ENCODE measurements at places on chromosomes 6 and 20. TPM values are rescaled to one million over a fixed set of nuclear protein-coding genes. Genes with fewer than 3 reads are reported as not detected.

The BPIFB2 gene
- total RNA-seq, result not detected

The CALHM5 gene
- 7.2 TPM for total RNA-seq

The NELFE gene
- total RNA-seq, result 41.6 TPM

The XKR7 gene
- total RNA-seq, result not detected

The TPBG gene
- total RNA-seq, result 15.2 TPM

The CLIC5 gene
- 7.6 TPM for total RNA-seq

The RIPPLY2 gene
- not detected for total RNA-seq

The VIP gene
- 0.32 TPM for total RNA-seq

The AIF1 gene
- 18.1 TPM for total RNA-seq

The POU5F1 gene
- total RNA-seq, result not detected

The ACOT8 gene
- total RNA-seq, result 14.1 TPM

The DPPA5 gene
- not detected for total RNA-seq

The PRSS35 gene
- total RNA-seq, result 1.8 TPM

The RAB44 gene
- total RNA-seq, result 0.42 TPM

The FNDC11 gene
- not detected for total RNA-seq

The HSPA1B gene
- total RNA-seq, result 89.8 TPM

The HAO1 gene
- total RNA-seq, result not detected

The OR2J3 gene
- not detected for total RNA-seq

The CD93 gene
- total RNA-seq, result 88.2 TPM

The PLEKHG1 gene
- total RNA-seq, result 23.0 TPM

The IP6K3 gene
- total RNA-seq, result 0.19 TPM

The ABHD16B gene
- total RNA-seq, result not detected

The NKAIN2 gene
- total RNA-seq, result 0.23 TPM

The TINAG gene
- not detected for total RNA-seq

The MACROD2 gene
- total RNA-seq, result 25.5 TPM

The PAK5 gene
- total RNA-seq, result not detected

The GABRR2 gene
- total RNA-seq, result 1.7 TPM

The SNAP91 gene
- total RNA-seq, result 0.97 TPM

The RREB1 gene
- 28.8 TPM for total RNA-seq

The HTR1B gene
- 9.2 TPM for total RNA-seq

The EMILIN3 gene
- total RNA-seq, result 1.4 TPM
